ENCODE measurements at places on chromosomes 13 and 19. TPM values are rescaled to one million over a fixed set of nuclear protein-coding genes. Genes with fewer than 3 reads are reported as not detected.

ZNF160 gene
- 47.1 TPM for total RNA-seq

TEX101 gene
- not detected for total RNA-seq

CEACAM3 gene
- total RNA-seq = not detected

DNA sequence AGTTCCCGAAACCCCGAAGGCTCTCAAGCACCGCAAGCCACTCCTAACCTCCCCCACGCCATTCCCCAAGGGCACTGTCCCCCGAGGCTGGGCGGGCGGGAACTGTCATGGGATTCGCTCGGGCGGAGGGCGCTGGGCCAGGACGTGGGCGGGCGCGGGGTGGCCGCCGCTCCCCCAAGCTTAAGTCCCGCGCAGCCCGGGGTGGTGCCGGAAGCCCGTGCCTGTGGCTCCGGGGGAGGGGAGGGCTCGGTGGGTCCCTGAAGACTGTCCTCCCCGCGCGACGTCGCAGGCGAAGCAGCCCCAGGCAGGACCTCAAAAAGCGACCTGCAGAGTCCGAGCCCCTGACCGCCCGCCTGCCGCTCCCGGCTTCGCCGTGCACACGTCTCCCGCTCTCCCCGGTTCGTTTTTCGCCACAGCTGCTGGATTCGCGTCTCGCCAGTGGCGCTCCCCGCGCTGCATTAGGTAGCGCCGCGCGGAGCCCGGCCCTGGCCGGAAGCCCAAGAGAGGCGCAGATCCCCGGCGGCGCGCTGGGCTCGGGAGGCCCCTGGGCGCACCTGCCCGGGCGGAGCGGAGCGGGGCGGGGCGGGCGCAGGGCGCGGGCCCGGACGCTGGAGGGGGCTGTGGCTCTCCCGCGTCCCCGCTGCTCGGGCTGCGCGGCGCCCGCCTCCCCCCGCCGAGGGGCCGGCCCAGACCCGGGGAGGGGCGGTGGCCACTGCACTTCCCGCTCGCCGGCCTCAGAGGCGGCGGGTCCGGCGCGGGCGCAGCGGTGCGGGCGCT lies at the start of gene FARP1:
Gene FARP1 (plus strand): TSS at position 715 of the 777 bp plus-strand sequence. CDS start 70,149 bp downstream, outside the sequence.
- H3K4me1 ChIP-seq = peaks cover 8% of the 10 kb centered on the region
- peaks cover 19% of the 10 kb centered on the region for H3K27me3 ChIP-seq
- H3K4me3 ChIP-seq = no peak within 1 kb of the TSS
- peak; percentile 59 for DNase-seq

GRCh38 chr13:98942485-98942884 lies 35.4 kb downstream of the DOCK9 start:
- no peak overlapping the region for H3K4me3 ChIP-seq
- no peaks in the 10 kb centered on the region for H3K4me1 ChIP-seq
- no peaks in the 10 kb centered on the region for H3K36me3 ChIP-seq
- no peak for DNase-seq

GRCh38 chr13:48411147-48411794 lies 1.6 kb downstream of the LPAR6 start:
- no peaks in the 10 kb centered on the region for H3K27me3 ChIP-seq
- no peak for DNase-seq
- no peaks in the 10 kb centered on the region for H3K36me3 ChIP-seq
- peak overlapping the region; percentile 100 for H3K4me3 ChIP-seq
